ENCODE measurements at places on chromosomes 2 and 18.

DNA sequence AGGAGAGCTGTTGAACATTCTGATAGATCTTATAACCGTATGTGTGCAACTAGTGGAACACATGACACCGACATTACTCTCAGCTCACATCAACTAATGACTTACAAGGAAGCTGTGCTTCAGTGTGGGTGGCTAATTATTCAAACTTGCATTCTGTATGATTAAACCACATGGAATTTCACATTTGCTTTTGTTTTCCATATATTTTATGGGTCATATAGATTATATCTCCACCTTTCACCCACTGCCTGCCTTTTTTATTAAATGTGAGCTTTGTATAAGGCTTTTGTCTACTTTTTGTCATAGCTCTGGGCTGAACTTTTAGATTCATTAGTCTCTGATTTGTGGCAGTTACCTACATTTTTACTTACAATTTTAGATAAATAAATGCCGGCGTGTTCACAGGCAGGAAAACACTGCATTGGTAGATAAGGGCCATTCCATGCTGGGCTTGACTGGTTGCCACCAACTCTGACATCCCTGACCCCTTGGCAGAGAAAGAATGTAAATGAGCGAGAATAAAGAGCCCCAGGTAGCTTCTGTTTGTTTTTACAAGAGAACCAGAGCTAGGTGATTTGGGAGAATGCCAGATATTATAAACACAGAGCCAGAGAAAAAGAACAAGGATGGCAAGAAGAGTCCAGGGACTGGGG lies 35.7 kb downstream of the LYPD6 start:
- DNase-seq = no peak

DNA sequence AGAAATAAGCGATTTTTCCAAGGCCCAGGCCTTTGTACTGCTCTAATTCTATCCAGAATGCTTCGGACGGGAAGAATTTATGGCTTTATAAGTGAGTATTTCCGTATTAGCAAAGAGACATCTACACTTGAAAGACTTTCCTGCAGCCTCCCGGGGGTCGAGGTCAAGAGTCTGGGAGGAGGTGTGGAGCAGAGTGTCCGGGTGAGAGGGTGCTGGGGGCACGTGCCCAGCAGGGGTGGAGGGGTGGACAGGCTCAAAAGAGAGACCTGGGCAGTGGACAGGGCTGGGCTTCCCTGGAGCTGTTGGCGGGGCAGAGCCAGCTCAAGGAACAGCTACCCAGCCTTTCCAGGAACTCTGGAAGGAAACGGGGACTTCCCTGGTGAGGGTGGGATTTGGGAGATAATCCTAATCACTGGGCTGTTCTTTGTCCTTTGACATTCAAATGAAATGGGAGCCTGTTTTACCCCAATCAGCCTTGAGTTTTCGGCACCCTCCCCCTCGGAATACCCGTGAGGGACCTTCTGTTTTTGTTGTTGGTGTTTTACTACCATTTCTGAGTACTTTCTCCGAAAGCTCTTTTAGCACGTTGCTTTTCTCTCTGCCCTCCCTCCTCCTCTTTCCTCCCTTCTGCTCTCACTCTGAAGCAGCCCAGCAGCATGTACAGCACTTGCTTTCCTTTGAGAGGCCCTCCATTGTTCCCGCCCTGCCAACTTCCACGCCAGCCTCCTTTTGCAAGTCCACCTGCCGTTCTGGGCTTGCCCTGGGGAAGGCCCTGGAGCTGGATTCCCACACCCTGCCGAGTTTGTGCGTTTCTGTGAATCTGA lies 164.7 kb downstream of the AGAP1 start:
- DNase-seq = no peak

DNA sequence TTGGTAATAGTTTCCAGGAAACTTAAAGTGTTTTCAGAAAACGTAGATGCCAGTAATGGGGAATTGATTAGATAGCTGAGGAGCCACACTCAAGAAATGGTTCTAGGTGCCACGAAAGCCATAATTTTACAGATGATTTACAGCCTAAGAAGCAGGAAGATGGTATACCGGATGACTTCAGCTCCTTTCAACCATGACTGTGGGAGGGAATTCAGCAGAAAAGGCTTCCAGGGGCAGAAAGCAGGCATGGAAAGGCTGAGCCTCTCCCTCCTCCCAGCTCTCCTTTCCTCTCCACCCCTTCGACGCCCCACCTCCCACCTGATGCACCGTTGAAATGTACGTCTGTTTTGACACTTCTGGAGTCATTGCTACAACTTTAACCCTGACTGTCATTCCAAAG lies 68.6 kb upstream of the SMIM21 start:
- no peak for DNase-seq

DNA sequence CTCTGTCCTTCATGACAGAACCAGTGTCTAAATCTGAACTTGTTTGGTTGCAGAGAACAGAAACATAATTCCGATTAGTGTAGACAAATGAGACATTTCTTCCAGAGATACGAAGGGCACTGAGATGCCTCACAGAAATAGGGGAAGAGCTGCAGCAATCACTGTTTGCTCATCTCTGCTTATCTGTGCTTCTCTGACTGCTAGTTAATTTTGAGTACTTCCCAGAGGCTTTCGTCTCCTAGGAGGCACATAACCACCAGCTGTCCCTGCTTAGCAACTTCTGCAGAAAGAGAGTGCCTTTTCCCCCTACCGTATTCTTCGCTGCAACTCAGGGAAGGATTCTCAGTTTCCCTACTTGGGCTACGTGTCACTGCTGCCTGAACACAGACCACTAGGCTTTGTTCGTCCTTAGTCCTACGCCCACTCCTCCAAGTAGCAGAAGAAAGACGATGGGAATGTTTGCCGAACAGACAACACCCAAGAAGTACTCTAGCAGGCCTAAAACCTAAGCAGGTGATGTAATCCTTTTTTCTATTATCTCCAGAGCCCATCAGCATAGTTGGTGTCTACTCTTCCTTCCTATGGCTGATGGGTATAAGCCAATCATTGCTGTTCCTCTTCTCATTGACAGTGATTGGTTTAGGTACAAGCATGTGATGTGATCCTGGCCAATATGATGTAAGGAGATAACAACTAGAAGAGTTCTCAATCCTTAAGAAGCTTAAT lies 63.6 kb downstream of the TNP1 start:
- no peak for DNase-seq

DNA sequence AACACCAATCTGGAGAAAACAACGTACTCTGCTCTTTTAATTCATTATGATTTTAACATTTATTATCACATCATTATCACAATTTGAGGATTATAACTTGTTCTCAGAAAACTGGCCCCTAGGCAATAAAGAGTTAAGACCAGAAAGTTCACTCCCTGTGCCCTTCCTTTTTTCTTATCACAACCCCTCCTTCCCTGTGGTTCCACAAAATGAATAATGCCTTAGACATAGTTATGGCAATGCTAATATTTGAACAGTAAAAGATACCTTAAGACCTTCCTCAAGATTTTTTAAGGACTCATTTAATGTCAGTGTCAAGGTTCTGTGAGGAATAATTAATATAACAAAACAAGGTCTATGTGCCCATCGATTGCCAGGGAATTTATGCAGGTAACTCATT lies 596.2 kb downstream of the ARHGAP15 start:
- DNase-seq = no peak

GRCh38 chr18:48363175-48363574 lies 46.0 kb downstream of the ZBTB7C start:
- no peak for DNase-seq

GRCh38 chr18:66077066-66077465 lies 326.3 kb downstream of the CDH7 start:
- no peak for DNase-seq

GRCh38 chr2:117960231-117960630 lies 53.6 kb downstream of the CCDC93 start:
- no peak for DNase-seq

- no peak for DNase-seq
These were observed 228.9 kb downstream of the ANKRD30B start for GRCh38 chr18:14976736-14977430.

GRCh38 chr2:189113963-189114362 lies 65.6 kb downstream of the COL5A2 start:
- DNase-seq = no peak

DNA sequence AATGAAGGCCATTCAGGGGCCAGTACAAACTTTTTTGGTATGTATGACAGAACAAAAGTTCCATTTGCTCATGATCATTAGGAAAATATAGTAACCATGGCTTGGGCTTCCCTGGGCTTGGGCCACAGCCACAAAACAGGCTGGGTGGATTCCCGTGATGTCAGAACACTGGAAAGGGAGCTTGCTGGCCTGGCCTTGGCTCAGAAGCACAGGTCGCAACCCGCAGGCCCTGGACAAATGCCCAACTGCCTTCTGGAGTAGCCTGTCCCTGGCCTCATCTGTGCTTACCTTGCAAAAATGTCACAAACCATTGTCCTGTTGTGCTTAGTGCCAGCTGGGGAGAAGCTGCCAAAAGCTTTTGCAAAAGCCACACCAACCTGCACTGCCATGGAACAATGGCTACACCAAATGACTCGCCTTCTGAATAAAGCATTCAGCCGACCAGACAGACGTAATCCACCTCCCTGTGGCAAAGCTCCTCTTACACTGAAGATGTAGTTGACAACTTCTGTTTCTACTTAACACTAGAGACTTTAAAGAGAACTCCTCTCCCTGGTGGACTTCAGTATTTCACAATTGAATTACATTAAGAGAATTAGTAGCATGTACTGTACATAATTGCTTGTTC lies 125.5 kb downstream of the ANKRD44 start:
- no peak for DNase-seq

- no peak for DNase-seq
These were observed 29.9 kb downstream of the PTPN18 start for GRCh38 chr2:130385709-130386108.

- no peak for DNase-seq
These were observed 129.5 kb upstream of the PELI1 start for GRCh38 chr2:64273524-64274398.

DNA sequence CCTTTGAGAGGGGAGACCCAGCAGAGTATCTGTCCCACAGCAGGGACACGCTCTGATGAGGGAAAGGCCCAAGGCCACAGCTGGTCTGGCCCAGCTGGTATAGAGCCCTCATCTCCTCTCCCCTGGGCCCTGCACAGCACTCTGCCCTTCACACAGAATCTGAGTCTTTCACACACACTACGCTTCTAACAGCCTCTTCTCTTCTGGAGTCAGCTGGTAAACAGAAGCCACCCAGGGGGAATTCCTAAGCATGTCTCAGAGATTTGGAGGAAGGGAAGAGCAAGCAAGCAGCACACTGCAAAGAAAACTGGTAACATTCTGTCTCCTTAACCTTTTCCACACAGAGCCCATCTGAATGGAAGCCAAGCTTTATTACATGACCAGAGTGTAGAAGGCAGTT lies 121.1 kb upstream of the ACAA2 start:
- DNase-seq = no peak

DNA sequence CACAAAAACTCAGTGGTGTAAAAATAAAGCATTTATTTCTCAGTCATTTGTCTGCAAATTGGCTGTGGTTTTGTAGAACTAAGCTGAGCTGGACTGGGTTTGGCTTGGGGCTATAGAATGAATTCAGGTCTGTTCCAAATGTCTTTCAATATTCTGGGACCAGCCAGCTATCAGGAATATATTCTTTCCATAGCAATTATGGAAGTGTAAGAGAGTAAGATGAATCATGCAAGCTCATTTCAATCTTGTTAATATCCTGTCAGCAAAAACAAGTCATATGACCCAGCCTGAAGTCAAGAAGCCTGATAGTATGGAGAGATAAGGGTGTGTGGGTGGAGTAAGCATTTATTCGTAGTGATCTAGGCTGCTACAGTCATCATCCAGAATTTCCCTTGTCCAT lies 481.0 kb upstream of the CDH2 start:
- DNase-seq = no peak

DNA sequence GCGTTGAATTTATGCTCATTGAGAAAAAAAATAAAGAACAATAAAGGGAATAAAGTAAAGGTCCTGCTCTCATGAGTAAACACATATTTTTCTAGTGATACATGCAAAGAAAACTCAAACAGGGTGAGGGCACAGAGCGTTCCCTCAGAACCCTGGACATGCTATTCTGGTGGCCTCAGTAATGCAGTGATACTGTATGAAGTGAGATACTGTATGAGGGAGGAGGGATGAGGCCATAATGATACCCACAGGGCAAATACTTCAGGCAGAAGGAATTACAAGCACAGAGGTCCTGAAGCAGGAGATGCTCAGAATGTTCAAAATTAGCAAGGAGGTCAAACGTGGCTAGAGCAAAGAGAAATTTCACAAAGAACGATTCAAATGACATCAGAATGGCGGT lies 28.4 kb upstream of the RNU4ATAC start:
- no peak for DNase-seq

DNA sequence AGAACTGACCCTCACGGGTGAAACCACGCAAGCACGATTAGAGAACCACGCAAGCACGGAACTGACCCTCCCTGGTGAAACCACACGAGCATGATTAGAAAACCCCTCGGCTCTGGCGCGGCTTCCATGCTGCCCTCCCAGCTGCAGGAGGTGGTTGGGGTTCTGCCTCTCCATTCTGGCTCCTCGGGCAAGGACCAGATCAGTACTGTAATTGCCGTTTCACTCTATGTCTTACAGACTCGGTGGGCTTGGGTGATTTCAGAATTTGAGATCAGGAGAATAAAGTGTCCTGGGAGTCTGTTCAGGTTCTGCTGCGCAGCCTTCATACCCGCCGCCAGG lies 58.3 kb upstream of the KCNG2 start:
- no peak for DNase-seq

GRCh38 chr18:37986665-37987064 lies 421.1 kb upstream of the CELF4 start:
- DNase-seq = no peak

- DNase-seq = no peak
These were observed 198.0 kb downstream of the ALK start for GRCh38 chr2:29723255-29724001.

- DNase-seq = no peak
These were observed 14.0 kb downstream of the RAMP1 start for GRCh38 chr2:237873421-237873831.

GRCh38 chr2:132904142-132904842 lies 234.3 kb upstream of the LYPD1 start:
- no peak for DNase-seq

DNA sequence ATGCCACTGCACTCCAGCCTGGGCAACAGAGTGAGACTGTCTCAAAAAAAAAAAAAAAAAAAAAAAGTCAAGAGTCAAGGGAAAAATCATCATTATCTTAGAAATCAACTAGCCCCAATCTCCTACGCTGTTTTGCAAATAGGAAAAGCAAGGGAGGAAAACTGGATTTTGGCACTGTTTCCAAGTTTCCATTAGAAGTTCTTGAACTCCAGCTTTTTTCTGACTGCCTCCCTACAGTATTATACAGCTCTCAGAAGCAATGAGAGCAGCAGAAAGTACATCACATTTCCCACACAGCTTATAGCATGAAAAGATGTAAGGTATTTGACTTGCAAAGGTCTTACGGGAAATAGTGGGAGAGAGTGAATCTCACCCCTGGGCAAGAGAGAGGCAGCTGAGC lies 127.8 kb downstream of the OSR1 start:
- DNase-seq = no peak

Data from stimulated activated naive CD8-positive, alpha-beta T cell treated with anti-CD3 and anti-CD28 coated beads, Interleukin-15, amount 100 ng/mL, for 72 hours (primary cell).